Right lung (tissue), 10 donors: ENCODE measurements at places on chromosomes 2 and 18. TPM values are rescaled to one million over a fixed set of nuclear protein-coding genes. Genes with fewer than 3 reads are reported as not detected.

The MEP1B gene
- 0.09 TPM for polyA plus RNA-seq

The STK17B gene
- polyA plus RNA-seq = 13.2 TPM

The RFTN2 gene
- polyA plus RNA-seq = 35.5 TPM

The CPLX4 gene
- not detected for polyA plus RNA-seq

The PLEK gene
- polyA plus RNA-seq = 11.2 TPM

The CFAP210 gene
- polyA plus RNA-seq = 1.1 TPM

The C2orf78 gene
- not detected for polyA plus RNA-seq

The LAPTM4A gene
- polyA plus RNA-seq = 584 TPM

The TMEM198 gene
- 4.2 TPM for polyA plus RNA-seq

The ZEB2 gene
- 273 TPM for polyA plus RNA-seq

The HJURP gene
- 30.2 TPM for polyA plus RNA-seq

The ZNF804A gene
- 0.07 TPM for polyA plus RNA-seq

The FSIP2 gene
- 1.5 TPM for polyA plus RNA-seq

The LINC00305 gene
- polyA plus RNA-seq = not detected
